Activated CD8-positive, alpha-beta memory T cell treated with anti-CD3 and anti-CD28 coated beads for 24 hours (primary cell): ENCODE measurements at places on chromosomes 5 and 9.

GRCh38 chr9:90616806-90617205 is 25.8 kb downstream of the DIRAS2 start:
- DNase-seq, result no peak

- DNase-seq, result no peak
These were observed 79.0 kb downstream of the SGCD start for GRCh38 chr5:156405988-156406387.

DNA sequence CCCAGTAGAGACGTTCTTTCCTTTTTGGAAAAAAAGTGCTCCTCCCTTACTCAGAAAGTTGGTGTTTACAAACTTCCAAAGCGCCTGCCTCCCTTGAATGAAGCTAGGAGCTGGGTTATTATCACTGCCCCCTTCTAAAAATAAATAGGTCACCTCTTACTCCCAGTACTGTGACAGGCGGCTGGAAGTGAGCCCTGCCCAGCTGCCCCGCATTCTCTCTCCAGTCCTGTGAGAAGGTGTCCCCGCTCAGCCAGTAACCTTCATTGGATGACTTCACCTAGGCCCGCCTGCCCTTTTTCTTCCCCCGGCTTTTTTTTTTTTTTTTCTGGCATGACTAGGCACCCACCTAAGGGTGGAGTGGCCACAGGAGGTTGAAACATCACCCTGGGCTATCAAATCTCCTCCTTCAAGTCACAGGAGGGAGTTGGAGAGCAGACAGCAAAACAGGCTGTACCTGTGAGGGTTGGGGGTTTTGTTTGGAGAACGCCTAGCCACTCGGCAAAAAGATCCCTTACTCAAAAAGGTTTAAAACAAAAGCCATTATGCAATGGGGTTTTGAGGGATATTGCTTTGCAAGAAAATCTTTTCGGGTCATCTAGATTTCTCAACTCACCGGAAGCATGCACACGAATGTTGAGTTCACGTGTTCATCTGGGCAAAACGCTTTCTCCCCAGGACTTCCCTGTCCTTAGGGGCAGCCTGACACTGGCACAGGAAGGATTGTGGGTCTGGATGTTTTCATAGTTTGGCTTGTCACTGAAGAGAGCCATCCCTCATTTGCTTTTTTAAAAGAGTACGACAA is 43.3 kb upstream of the ZNF622 start:
- no peak for DNase-seq

- DNase-seq, result no peak
These were observed 372.1 kb downstream of the TLE1 start for GRCh38 chr9:81317223-81317622.

GRCh38 chr5:64838376-64838775 is 69.6 kb downstream of the CWC27 start:
- DNase-seq, result no peak

GRCh38 chr5:146832985-146833732 is 45.4 kb downstream of the PPP2R2B start:
- no peak for DNase-seq

GRCh38 chr5:111813537-111813936 is 56.5 kb upstream of the NREP start:
- no peak for DNase-seq

GRCh38 chr5:165781738-165782137 is 2276.3 kb downstream of the MAT2B start:
- no peak for DNase-seq

- no peak for DNase-seq
These were observed 12.4 kb downstream of the PTTG1 start for GRCh38 chr5:160434022-160434531.
